ENCODE measurements at places on chromosomes 1 and 21. TPM values are rescaled to one million over a fixed set of nuclear protein-coding genes. Genes with fewer than 3 reads are reported as not detected.

The PRAMEF13 gene
- not detected for total RNA-seq

The CALML6 gene
- total RNA-seq, result 3.7 TPM

The SLC5A3 gene
- 7.2 TPM for total RNA-seq

The OR10Z1 gene
- total RNA-seq, result not detected

The ABCA4 gene
- total RNA-seq, result 0.04 TPM

The CELA3B gene
- total RNA-seq, result not detected

The LIN28A gene
- total RNA-seq, result 868 TPM

DNA sequence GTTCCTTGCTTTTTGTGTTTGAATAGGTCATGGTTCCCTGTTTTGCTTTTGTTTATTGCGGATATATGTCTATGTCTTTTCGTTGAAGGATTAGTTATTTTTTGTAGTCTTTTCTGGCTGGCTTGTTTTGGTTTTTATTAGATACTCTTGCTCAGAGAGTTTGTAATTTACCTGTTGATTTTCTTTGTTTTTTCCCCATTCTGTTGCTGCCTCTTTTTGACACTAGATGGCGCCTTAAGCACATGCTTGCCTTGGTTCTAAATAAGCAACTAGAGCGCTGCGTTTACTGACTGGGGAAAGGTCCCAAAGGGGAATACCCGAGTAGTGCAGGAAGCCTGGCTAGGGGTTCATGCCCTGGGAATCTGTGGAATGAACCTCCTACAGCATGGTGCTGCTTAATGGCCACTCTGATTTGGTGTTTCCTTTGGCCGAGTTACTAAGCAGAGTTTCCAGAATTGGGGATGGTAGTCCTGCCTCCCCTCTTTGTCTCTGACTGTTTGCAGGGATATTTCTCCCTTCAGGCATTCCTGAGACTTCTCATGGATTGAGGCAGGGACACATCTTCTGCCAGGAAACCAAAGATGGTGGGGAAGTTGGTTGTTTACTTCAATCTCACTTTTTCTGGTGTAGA is 143.2 kb downstream of the PTPRU start:
- peak; percentile 83 for DNase-seq

DNA sequence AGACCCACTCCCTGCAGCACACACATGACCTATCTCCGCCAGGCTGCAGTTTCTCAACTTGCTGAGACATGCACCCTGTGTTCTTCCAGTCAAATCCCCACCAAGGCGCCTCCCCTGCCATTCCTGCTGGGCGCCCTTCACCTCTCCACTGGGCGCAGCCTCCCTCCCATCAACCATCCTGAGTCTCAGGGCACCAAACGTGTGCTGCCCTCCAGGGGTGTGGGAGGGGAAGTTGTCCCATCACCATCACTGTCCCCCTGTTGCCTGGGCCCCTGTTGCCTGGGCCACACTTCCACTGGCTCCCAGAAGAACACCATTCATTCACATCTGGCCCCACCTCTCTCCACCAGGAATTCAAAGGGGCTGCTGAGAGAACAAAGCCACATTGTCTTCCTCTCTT is 44.9 kb upstream of the EFHD2 start:
- peak; percentile 73 for DNase-seq

- no peak for DNase-seq
Measured at GRCh38 chr1:241208910-241209379, 148.1 kb downstream of the RGS7 start.

- no peak for DNase-seq
Measured at GRCh38 chr1:25561421-25562100, 18.2 kb downstream of the LDLRAP1 start.

DNA sequence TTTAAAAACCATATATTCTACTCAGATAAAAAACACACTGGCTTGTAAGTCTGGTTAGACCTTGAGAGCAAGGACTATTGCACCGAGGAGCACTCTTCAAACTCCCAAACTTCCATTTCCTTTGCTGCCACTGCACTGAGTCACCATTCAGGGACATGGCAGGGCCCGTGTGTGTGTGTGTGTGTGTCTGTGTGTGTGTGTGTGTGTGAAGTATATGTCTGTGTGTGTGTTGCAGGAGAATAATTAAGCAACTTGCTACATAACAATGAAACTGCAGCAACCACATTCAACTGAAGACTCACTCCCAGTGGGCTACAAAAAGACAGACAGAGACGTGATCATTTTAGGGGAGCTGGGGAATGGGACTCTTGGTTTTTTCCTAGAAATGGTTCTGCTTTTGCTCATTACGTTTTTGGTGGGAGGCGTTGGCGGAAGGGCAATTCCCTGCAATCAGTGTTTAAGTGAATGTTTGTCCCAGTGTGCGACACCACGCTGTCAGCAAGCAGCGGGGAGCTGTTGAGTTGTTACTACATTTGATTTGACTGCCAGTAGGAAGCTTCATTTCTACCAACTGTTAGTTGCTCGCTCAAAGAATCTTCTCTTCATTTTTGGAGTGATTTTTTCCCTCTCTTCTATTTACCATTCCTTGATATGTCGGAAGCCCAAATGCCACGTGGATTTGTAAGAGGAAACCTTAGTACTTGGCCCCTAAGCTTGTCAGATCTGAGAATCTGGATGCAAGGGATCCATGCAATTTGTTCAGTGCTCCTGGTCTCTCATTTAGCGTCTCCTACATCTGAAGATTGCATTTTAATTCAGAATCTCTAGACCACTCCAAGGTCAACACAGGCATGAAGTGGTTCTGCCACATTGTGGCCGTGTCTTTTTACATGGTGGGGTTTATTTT is 36.1 kb downstream of the ESRRG start:
- DNase-seq, result no peak

- peak; percentile 87 for DNase-seq
Measured at GRCh38 chr1:17494114-17494729, 45.3 kb upstream of the ARHGEF10L start.

GRCh38 chr1:55882931-55883330 is 667.8 kb upstream of the USP24 start:
- DNase-seq, result no peak

- no peak for DNase-seq
Measured at GRCh38 chr1:28135371-28136168, 40.9 kb downstream of the PTAFR start.

- DNase-seq, result no peak
Measured at GRCh38 chr1:231924180-231924579, 297.6 kb downstream of the DISC1 start.

DNA sequence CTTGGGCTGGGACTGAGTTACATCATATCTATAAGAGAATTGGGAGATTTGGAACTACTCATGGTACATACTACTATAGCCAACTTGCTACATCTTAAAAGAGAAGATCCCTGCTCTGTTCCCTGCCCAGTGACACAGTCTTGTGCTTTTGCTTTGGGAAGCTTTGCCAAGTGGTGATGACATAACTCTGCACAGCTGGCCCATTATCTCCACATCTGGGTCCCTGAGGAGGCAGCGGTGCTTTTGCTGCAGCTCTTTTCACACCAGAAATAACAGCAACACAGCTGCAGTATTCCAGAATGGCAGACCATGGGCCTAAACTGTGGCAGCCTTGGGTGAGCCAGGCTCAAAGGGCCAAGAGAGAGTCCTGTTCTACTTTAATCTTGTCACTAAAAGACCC is 296.0 kb downstream of the HHAT start:
- no peak for DNase-seq

- DNase-seq, result no peak
Measured at GRCh38 chr1:42848823-42849537, 2.6 kb downstream of the ZNF691 start.

DNA sequence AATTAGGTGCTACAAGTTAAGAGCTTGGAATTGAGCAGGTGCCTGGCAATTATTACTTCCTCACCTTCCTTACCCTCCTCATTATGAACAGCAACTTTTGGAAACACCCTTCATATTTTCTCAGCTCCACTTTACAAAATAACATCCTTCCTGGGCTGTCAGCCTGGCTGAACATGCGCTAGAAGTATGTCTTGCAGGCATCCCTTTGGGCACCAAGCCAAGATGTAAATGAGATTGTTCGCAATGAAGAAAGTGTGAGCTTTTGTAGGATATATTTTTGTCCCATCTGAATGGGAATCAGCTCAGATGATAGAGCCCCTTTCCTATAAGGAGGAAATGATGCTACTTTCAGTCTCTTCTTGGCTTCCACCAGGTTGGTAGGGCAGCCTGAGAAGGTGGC is 245.9 kb downstream of the KAZN start:
- no peak for DNase-seq

DNA sequence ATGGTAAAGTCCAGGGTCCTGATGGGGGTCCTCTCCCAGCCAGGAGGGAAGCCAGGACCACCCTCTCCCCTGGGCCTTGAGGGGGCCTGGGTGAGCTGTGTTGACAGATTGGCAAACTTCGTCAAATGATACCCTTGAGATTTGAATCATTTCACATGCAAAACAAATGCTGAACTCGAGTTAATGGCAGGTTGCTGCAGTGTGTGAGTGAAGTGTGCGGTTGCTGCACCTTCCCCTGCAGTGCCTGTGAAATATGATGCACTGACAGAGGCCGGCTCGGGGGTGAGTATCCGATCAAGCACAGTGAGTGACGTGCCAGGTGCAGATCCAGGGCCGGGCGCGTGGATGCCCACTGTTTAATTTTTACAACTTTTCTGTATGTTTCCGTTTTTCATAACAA is 5.7 kb upstream of the KRTAP12-1 start:
- no peak for DNase-seq

- no peak for DNase-seq
Measured at GRCh38 chr1:118322331-118322730, 137.3 kb upstream of the SPAG17 start.

All from H7 (cell line).